ENCODE measurements at places on chromosomes 5 and 9.

DNA sequence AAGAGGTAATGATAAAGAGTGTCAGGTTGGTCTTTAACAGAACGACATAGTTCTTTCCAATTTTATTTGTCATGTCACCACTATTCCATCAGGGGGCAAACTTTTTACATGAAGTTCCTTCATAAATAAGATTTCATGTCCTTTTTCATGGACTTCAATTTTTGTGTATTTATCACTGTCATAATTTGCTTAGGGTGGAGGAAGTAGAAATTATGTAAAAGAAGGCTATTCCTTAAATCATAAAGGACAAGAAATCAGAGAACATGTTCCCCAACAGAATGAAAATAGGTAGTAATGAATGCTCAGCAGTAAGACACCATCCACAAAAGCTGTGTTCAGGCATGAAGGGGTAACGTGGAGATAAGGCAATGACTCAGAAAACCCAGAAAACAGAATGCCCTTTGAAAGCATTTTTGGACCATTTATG, 72.7 kb downstream of the ZFAND5 start:
- DNase-seq: no peak

DNA sequence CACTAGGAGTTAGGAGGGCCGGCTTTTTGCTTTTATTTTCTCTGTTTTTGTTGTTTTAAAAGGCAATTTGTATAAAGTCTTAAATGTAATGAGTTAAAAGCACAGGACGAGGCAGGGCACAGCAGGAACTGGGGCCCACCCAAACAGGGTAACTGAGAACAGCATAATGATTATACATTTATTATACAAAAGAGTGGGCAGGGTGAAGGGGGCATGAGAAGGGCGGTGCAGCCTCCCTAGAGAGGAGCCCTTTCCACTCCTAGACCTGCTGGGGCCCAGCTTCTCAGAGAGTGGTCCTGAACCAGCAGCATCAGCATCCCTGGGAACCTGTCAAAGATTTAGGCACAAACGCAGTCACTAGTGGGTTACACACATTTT, 438.0 kb downstream of the AGTPBP1 start:
- no peak for DNase-seq

DNA sequence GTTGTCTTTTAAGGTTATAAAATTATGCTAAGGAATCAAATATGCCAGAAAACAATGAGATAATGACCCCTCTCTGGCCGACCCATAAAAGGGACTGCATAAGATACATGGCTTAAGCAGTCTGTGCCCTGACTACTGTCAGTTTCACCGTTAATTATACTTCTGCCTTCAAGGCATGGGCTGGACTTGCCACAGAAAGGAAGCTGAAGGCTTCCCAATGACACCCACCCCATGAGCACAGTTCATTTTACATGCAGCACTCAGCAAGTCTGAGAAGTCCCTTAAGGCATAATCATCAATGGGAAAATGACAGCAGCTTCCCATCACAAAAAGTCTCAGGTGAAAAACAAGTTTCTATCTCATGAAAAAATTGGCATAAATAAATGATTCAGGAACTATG, 175.6 kb downstream of the GLIS3 start:
- DNase-seq: no peak

DNA sequence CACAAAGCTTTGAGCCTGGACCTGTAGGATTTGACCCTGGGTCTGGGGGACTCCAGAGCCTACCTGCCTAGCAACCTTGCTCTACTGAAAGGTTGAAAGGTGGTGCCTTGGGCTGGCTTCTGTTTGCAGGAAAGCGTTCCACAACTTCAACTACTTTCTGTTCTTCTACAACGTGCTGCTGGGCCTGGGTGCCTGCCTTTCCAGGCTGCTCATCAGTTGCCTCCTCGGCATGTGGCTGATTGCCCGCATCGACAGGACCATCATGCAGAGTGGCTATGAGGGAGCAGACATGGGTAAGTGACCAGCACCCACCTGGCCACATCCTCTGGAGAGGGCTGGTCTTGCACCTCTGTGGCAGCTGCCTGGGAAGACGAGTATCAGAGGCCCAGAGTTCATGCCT, 13.6 kb upstream of the CCDC180 start:
- no peak for DNase-seq

DNA sequence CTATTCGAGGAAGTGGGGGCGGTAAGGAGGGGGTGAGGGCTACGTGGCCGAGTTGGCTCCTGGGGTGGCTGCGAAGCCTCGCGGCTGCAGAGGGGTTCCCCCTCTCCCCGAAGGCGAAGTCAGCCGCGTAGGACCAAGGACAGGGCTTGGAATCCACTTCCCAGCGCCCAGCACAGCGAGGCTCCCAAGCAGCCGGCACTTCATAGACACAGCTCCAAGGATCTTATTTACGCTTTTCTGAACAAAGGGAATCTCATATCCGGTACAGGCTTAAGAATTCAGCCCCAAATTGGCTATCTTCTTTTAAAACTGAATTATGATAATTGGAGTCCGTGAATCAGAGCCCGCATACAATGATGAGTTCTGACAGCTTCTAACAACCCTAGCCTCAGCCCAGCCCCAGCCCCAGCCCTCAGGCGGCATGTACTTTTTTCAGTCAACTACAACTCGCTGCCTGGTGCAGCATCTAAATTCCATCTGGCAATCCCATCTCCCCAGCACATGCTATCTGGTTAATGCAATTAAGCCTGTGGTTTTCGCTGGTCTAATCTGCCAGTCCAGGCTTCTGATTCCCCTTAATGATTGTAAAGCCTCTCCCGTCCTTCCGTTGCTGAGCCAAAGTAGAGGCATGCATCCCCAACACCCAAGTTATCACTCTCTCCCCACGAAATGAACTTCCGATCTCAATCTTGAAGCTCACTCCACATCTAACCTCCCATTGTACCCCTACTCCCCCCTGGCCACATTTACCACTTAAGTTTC, 1.0 kb downstream of the ELAVL2 start:
- DNase-seq: no peak

All from LNCaP clone FGC (cell line).